Cerebellum (tissue), 4 donors: ENCODE measurements at places on chromosomes 12 and 14. TPM values are rescaled to one million over a fixed set of nuclear protein-coding genes. Genes with fewer than 3 reads are reported as not detected.

Gene STX2
- total RNA-seq, result 26.5 TPM

Gene GUCY2C
- total RNA-seq, result 0.09 TPM

Gene NKX2-1
- total RNA-seq, result not detected

Gene RNASE7
- total RNA-seq, result not detected

Gene RBM19
- total RNA-seq, result 23.7 TPM

Gene REC8
- 37.9 TPM for total RNA-seq

Gene SMOC1
- 83.4 TPM for total RNA-seq

Gene NEUROD4
- total RNA-seq, result 9.9 TPM

Gene C12orf42
- 0.36 TPM for total RNA-seq

Gene TFCP2
- total RNA-seq, result 21.5 TPM

Gene SRP54
- total RNA-seq, result 60.4 TPM

Gene KRT76
- total RNA-seq, result not detected
